ENCODE measurements at places on chromosomes 12 and 14.

DNA sequence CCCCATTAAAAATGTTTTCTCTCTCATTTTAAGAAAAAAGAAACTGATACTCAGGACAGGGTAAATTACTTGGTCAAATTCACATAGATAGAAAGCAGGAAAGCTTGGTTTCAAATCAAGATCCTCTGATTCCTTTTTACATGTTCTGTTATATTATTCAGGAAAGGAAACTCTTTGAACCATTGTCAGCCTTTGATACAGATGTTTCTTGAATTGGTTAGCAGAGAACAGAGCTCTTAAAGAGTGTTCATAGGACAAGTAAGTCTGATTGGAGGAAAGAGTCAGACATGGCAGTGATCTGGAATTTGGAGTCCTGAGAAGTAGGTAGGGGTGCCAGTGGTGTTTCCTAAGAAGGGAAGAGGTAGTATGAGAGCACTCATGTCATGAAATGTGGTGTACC lies 165.2 kb upstream of the BCL2L14 start:
- no peak for DNase-seq

DNA sequence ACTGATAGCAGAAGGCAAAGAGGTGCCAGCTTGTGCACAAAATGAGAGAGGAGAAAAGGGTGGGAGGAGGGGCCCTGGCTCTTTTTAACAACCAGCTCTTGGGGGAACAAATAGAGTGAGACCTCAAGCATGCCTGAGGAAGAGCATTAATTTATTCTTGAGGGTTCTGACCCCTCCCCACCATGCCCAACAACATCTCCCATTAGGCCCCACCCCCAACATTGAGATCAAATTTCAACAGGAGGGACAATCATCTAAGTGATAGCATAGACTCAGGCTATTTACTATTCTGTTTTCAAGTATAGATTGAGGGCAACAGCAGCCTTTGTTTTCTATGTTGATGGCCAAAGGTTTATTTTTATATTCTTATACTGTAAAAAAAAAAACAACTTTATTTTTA lies 59.7 kb downstream of the FUT8 start:
- DNase-seq, result no peak

DNA sequence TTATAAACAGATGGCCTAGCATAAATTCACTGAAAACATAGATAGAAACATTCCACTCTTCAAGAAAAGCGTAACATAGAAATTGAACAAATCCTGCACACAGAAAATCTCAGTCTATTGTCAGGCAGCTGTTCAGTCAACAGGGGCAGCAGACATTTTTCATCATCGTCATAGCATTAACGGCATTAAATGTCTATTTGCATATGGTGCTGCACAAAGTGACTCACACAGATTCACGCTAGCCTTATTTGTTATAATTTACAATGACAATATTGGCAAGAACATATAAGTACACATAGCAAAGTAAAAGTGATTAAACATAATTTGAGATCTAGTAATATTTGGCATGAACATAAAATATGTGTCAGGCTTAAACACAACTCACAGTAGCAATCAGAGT lies 95.7 kb downstream of the CEP128 start:
- no peak for DNase-seq

- DNase-seq, result no peak
These were observed 28.6 kb downstream of the DUSP6 start for GRCh38 chr12:89323568-89324218.

DNA sequence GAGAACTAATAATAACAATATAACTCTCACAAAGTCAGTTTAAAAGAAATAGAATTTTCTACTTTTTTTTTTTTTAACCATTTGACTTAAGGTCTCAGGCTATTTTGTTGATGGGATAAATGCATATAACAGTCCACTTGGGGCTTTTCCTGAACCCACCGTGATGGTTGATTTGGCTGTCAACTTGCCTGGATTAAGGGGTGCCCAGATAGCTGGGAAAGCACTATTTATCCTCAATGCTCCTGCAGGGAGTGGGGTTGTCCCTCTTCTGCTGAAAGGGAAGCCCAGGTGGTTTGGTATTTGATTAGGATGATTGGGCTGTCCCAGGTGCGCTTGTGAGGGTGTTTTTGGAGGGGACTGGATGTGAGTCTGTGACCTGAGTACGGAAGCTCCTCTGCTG lies 114.9 kb downstream of the AACS start:
- DNase-seq, result no peak
